ENCODE measurements at places on chromosomes 4 and X.

- no peak for DNase-seq
These were observed 32.5 kb downstream of the TLL1 start for GRCh38 chr4:165905405-165906027.

- no peak for DNase-seq
These were observed 631.0 kb upstream of the SPANXN1 start for GRCh38 chrX:144616317-144616716.

DNA sequence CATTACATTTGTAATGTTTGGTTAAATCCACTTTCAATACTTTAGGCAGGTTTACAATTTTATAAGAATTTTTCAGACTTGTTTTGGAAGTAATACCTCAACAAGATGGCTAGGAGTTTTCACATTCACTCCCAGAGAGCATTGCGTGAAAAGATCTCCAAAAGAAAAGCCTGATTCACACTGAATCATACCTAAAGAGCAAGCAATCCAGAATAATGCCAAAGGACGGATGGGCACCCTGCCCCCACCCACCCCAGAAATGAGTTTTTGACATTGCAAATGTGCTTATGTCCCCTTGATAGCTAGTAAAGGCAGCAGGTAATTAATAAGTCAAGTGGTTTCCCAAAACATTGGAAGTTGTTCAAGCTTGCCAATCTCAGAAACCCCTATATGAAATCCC lies 557.7 kb upstream of the TENM3 start:
- DNase-seq = no peak

DNA sequence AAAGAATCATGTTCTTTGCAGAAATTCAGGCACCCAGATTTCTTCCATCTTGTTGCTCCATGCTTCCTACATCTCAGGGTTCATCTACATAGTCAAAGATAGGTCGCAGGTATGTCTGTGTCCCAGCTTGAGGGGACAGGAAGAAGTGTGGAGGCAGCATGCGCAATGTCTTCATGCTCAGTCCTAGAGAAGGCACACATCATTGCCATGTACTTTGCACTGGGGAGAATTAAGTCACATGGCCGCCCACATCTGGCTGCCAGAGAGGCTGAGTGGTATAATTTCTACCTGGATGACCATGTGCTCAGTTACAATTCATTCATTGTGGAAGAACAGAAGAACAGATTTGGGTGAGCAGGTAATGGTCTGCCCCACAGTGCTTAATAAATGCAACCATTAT lies 54.1 kb downstream of the GAB1 start:
- no peak for DNase-seq

DNA sequence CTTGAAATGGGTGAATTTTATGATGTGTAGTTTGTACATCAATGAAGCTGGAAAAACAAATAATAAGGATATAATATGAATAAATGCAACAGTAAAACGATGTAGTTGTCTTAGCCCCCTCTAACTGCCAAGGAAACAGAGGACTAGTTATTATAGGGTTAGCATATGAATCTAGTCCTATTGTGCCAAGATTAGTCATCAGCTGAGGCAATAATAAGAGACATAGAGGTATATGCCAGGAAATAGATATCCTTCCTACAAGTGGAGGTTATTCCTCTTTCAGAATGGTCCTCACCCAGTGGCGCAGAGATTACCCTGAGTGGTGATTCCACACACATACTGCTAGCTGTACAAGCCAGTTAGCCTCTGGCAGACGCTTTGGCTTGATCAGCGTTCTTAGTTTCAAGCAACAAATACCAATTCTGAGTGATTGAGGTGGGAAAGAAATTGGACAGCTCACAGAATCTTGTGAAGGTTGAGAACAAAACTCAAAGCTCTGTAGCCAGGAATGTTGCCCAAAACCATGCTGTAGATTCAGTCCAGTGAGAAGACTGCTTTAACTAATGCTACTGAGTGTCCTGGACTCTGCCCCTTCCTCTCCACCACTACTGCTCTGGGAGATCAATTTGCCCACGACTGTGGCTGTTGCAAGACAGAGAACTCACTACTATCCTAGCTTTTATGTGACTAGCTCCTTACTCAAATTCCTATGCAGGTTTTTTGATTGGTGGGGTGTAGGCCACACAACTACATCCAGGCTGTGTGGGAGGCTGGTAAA lies 27.0 kb upstream of the ZNF280C start:
- no peak for DNase-seq

DNA sequence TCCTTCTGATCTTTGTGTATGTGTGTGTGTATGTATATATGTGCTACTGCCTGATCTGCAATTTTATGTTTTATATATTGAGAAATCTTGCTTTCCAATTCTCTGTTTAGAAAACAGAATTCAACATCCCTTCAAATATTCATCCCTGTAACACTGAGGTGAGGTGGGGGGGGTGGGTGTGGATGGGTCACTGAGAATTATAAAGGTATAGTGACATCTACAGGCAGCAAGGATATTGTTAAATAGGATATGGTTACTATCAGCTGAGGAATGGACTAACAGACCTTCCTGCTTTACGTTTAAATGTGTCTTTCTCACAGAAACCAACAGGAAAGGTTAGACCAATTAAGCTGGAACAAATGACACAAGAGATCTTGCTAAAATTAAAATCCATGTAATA lies 19.0 kb upstream of the MAGEB2 start:
- no peak for DNase-seq

DNA sequence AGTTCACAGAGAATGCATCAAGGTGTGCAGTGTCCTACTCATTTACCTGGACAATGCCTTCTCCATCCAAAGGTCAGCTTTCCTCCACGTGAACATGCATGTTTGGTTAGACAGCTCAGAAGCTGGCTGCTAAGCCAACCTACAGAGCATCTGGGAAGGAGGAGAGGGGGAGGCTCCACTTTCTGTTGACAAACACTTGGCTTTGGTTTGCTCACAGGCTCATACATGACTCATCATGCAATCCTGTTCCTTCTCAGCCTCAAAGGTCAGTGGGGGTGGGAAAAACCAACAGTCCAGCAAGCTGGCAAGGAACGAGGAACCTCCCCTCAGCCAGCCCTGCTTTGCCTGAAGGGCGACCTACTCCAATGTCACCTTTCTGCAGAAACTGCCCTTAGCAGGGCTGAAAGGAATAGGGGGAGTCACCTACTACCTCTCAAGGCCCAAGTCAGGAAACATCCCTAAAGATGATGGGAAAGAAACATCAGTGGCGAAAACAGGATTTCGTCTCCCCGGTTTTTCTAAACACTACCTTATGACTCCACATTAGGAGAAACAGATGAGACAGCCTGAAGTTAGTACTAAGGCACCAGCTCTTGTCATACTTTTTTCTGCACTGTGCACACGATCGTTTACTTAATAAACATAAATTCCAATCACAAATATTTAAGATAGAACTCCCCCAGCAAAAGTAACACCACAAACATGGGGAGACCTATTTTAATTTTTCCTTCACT lies 37.9 kb downstream of the RELL1 start:
- no peak for DNase-seq

- DNase-seq = peak; percentile 67
These were observed 44.4 kb upstream of the TMSB15B start for GRCh38 chrX:103918050-103918449.

- no peak for DNase-seq
These were observed 2189.1 kb upstream of the AGA start for GRCh38 chr4:179631321-179631720.

- DNase-seq = no peak
These were observed 26.5 kb downstream of the DCHS2 start for GRCh38 chr4:154465085-154465484.

DNA sequence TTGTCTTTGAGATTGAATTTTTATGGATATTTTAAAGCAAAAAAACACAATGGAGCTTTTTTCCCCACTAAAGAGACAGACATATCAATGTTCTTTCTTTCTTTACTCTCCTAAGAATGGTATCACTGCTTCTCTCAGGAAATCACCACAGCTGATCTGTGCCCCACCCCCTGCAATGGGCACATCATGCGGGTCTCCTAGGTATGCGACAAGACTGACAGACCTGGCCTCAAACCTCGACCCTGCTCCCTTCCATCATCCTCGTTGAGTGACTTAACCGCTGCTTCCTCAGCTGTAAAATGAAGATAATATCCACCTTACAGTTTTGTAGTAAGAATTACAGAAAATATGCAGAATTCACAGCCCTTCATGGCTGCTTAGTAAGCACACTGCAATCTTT lies 58.3 kb downstream of the LEF1 start:
- no peak for DNase-seq

DNA sequence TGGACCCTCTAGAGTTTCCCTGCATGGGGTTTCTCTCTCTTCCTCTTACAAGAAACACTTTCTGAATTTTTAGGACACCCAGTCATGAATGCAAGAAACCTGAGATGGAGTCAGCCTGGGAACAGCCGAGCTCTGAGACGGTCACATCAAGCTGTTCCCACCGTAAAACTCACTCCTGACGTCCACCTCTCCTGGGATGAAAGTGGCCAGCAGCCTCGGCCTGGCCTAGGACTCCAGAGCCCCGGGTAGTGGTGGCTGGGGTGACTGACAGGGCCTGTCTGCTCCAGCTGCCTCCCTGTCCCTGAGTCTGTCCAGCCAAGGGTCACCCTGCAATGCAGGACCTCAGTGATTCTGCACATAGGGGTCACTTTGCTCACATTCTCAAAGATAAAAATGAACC lies 217.8 kb downstream of the SHOX start:
- DNase-seq = no peak

GRCh38 chr4:121009578-121010478 lies 62.5 kb downstream of the NDNF start:
- DNase-seq = no peak

DNA sequence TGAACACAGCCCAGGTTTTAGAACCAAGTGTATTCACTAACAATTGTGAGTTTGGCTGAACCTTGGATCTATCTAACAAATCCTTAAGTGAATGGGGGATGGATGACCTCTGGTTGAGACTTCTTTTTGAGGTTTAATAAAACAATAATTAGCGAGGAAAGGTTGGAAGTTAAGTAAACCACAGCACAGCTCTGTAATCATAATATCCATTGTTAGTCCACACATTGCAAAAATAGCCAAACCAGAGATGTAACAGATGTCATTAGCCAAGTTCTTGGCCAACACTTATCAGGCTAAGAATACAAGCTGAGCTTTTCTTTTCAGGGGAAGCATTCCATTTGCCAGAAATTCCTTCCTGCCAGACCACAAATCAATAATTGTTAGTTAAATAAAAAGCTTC lies 59.1 kb downstream of the FREM3 start:
- DNase-seq = no peak

DNA sequence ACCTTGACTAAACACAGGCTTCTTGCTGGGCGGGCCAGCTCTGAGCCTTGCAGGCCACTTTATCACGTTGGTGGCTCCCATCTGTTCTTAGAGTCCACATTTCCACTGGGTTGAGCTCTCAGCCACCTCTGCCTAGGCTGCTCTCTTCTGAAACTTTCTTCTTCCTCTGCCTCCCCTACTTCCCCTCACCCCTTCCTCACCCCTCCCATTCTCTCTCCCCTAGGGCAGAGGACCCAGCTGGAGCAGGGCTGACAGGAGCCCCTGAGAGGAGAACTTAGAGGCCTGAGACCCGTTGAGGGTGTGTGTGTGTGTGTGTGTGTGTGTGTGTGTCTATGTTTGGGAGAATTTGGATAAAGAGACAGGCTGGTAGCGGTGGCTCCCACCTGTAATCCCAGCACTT lies 19.9 kb upstream of the TMSB4X start:
- DNase-seq = no peak

DNA sequence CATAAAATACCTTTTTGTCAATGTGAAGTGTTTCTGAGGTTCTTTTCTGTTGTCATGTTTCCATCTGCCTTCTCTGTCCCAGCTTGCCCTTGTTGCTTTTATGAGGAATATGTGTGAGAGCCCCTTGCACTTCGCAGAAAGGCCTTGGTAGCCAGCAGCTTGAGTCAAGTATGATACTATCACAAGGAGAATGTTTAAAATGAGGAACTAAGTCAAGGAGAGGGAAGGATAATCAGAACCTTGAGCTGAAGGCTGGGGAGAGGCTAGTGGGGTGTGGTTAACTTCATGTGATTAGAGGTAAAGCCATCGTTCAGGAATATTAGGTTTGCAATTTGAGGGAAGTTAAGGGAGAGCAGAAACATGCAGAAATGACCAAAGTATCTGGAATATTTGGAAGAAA lies 12.7 kb downstream of the PGK1 start:
- DNase-seq = no peak

DNA sequence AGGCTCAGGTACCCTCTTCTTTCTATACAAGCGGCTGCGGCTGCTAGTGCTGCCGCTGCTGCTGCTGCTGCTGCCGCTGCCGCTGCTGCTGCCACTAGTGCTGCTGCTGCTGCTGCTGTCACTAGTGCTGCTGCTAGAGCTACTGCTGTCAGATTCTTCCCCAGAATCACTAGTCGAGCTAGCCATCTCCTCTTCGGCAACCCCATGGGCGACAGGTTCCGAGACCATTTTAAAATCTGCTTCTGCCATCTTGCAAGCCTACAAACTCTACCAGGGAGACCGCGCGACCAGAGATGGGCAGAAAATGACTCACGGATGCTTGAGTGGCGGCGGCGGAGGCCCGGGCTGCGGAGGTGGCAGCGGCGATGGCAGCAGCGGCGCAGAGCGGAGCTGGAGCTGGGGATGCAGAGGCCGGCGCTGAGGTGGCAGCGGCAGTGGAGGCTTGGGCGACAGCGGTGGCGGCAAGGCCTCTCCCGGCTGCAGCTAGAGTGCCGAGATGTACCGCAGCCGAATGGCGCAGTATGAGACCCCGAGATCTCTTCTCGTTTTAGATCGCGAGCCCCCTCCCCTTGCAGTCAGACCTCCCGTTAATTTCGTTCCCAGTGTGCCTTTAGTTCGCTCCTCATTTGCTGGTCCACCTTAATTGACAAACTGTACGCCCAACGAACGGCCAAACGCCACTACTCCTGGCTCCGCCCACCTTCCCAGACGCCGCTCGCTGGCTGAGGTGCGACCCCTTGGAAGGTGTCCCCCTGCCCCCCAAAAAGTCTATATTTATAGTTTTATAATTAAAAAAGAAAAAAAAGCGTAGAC lies at the start of gene NAP1L3:
Gene NAP1L3 (minus strand): TSS at position 523 of the 813 bp plus-strand sequence. CDS start 274 bp downstream, at position 249.
- DNase-seq = peak; percentile 78

GRCh38 chr4:7423801-7424552 lies 10.8 kb downstream of the PSAPL1 start:
- DNase-seq = no peak

DNA sequence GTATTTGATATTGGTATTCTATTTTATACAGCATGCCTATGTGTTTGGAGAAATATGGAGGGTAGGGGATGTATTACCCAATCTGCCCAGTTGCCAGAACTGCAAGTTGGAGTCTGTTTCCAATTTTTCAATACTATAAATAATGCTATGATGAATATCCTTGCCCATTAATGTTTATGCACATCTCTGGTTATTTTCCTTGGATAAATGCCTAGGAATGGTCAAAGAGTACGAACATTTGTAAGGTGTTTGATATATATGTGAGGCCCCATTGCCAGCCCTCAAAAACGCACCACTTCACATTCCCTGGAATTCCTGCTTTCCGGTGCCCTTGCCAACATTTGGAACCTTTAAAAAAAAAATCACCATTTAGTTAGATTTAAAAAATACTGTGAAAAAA lies 34.3 kb downstream of the CLDN34 start:
- DNase-seq = no peak

GRCh38 chrX:83022020-83022419 lies 486.1 kb upstream of the POU3F4 start:
- DNase-seq = no peak

- DNase-seq = peak; percentile 99
These were observed 393 bp downstream of the GTPBP6 start for GRCh38 chrX:318068-318738.

GRCh38 chr4:153439831-153440230 lies 26.3 kb upstream of the TMEM131L start:
- DNase-seq = no peak

All from activated CD4-positive, alpha-beta memory T cell treated with anti-CD3 and anti-CD28 coated beads for 36 hours (primary cell).